ENCODE measurements at places on chromosomes 12 and 14. TPM values are rescaled to one million over a fixed set of nuclear protein-coding genes. Genes with fewer than 3 reads are reported as not detected.

DNA sequence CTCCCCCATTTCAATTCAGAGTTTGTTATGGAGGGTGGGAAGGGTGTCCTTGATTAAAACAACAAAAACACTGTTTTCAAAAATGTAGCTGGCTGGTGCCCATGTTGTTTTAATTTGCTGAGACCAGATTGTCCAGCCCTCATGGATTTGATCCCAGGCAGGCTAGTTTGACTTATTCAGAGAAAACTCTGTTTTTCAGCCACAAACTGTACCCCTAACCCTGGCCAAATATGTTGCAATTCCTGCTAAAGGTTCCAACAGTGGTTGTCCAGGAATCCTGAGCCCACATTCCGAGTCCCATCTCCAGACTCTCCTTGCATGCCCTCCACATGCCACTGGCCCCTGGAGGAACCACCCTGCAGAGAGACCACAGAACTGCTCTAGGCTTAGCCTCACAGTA, 36.0 kb downstream of the MAP1LC3B2 start:
- H3K36me3 ChIP-seq = no peaks in the 10 kb centered on the region
- H3K27ac ChIP-seq = peak overlapping the region; percentile 3
- no peaks in the 10 kb centered on the region for H3K27me3 ChIP-seq
- H3K4me1 ChIP-seq = peaks cover 2% of the 10 kb centered on the region

- H3K27ac ChIP-seq = no peak overlapping the region
- no peak for DNase-seq
- no peak overlapping the region for H3K4me3 ChIP-seq
- no peaks in the 10 kb centered on the region for H3K27me3 ChIP-seq
These were observed 136.0 kb upstream of the NOS1 start for GRCh38 chr12:117497407-117497806.

The PDE3A gene
- total RNA-seq = 9.4 TPM

DNA sequence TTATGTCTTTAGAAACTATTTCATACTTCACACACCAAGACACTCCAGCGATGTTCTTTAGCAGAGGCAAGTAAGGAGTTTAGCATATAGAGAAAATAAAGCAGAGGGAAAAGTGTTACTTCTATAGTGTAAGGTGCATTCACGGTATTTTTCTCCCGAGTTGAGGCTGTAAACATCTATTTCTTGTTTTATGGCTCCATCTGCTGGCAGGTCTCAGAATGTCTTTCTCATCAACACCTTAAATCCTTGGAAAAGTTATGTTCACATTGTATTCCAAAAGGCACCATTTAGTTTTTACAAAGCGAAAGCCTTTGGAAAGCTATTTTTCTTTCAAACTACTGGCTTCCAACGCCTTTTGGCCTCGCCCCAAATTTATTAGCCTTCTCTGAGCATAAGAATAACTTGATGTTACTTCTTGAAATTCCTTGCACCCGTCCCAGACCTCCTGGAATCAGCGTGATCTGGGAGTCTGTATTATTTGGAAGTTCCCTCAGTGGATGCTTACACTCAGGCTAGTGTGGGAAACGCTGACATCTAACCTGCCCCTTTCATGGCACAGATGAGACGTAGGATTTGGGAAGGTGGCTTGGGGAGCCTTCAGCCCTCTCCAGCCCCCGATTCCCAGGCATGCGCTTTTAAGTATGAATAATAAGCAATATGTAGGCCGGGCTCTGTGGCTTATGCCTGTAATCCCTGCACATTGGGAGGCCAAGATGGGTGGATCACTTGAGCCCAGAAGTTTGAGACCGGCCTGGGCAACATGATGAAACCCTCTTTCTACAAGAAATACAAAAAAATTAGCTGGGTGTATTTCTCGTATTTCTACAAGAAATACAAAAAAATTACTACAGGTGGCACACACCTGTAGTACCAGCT, 1.9 kb upstream of the PIWIL1 start:
- no peak for DNase-seq
- peaks cover 29% of the 10 kb centered on the region for H3K27me3 ChIP-seq
- no peaks in the 10 kb centered on the region for H3K4me1 ChIP-seq
- H3K27ac ChIP-seq = no peak overlapping the region
- H3K36me3 ChIP-seq = no peaks in the 10 kb centered on the region

DNA sequence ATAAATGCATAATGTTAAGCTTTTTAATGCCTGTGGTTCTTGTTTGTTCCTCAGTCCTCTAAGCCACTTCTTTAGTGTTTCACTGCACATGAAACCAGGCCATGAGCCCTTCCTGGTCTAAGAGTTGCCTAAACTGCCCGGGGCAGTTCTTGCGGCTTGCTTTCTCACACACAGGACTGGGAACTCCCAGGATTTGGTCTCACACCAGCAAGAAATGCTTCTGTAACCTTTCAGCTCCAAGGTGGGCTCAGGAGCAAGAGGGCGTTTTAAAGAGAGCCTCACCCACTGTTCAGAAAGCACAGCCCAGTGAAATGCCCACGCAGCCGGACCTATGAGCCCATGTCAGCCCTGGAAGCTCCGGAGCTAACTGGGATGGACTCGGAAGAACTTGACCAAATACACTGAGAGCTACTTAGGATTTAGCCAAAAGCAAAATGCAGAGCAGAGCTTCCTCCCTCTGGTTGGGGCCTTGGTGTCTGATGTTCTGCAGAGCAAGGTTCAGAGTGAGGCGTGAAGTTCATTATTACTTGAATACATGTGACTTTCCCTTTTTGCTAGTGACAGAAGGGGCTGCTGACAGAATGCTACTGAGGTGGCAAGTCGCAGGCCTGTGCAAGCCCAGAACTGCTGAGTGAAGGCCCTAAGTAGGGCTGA, 23.4 kb downstream of the SLC25A29 start:
- peak overlapping the region; percentile 44 for H3K27ac ChIP-seq
- H3K4me3 ChIP-seq = no peak overlapping the region
- no peak for DNase-seq
- H3K27me3 ChIP-seq = no peaks in the 10 kb centered on the region
- no peaks in the 10 kb centered on the region for H3K36me3 ChIP-seq
- peaks cover 11% of the 10 kb centered on the region for H3K4me1 ChIP-seq

The FGF23 gene
- total RNA-seq = not detected

The ERBB3 gene
- total RNA-seq = 187 TPM

The KLHL33 gene
- 0.29 TPM for total RNA-seq
